ENCODE measurements at places on chromosomes 2 and 18. TPM values are rescaled to one million over a fixed set of nuclear protein-coding genes. Genes with fewer than 3 reads are reported as not detected.

LDLRAD4 gene
- 35.1 TPM for total RNA-seq

LMAN2L gene
- total RNA-seq, result 1.1 TPM

CCDC141 gene
- total RNA-seq, result 28.2 TPM

IL18R1 gene
- total RNA-seq, result 7.7 TPM

Data from CD8-positive, alpha-beta T cell (primary cell).